GM12891 (cell line): ENCODE measurements at places on chromosomes 3 and 15.

DNA sequence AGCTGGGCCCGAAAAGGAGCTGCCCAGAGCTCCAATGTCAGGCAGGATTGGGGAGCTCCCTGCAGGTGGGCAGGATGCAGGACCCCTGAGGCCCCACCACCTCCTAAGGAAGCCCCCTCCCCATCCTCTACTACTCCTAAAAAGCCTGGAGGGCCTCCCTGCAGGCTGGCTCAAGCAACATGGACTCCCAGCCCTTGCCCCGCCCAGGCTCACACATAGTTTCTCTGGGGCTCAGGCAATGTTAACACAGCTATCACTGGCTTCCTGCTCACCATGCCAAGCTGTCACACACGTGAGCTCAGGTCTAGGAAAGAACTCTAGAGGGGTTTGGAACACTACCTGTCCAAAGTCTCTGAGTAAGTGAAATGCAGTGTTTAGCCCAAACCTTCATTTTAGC, 65.4 kb upstream of the ZNF148 start:
- no peak for DNase-seq

DNA sequence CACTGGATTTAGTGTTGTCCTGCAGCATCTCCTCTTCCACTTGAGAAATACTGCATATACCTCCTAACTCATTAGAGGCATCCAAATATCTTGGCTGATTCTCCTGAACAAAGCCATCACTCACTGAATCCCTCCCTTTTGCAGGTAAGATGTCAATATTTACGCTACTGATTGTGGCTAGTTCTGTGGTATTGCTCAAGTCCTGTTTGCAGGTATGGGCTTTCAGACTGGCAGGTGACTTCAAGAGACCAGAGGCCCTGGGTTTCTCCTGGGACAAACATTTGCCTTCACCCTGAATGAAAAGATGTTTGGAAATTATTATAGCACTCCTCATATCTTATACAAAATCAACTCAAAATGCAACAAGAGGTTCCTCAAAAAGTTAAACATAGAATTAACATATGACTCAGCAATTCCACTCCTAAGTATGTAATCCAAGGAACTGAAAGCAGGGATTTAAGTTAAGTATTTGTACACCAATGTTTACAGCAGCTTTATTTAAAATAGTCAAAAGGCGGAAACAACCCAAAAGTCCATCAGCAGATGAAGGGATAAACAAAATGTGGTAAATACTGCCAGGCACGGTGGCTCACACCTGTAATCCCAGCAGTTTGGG, 18.6 kb downstream of the NEK4 start:
- no peak for DNase-seq

GRCh38 chr3:177411201-177411600, 213.9 kb upstream of the TBL1XR1 start:
- DNase-seq: no peak

DNA sequence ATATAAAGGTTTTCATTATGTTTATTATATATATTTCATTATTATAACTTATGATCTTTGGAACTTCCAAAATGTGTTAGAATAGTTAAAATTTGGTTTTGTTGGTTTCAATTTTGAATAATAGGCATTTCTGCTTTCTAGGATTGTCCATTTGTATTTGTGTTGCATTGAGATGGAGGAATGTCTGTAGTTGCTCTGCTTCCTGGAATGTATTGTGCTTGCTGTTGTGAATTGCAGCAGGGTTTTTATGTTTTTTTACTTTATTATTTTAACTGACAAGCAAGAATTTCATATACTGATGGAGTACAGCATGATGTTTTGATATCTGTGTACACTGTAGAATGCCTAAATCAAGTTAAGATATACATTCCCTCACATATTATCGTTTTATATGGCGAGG, 247.4 kb downstream of the XXYLT1 start:
- no peak for DNase-seq

DNA sequence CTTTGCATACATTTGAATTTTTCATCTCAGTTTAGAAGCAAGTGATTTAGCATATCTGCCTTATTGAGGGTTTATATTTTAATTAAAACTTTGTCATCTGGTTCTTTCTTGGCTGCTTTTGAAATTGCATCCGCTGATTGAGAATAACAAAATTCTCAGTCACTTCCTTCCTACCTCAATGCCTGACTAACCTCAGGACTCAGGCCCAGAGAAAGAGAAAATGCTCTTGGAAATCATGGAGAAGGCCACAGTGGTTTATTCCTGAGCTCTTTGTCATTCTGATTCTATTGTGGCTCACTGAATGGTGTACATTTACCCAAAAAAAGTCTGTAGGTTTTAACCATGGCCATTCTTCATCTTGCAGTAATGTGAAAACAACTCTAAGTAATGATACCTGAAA, 533.9 kb downstream of the TBL1XR1 start:
- no peak for DNase-seq

DNA sequence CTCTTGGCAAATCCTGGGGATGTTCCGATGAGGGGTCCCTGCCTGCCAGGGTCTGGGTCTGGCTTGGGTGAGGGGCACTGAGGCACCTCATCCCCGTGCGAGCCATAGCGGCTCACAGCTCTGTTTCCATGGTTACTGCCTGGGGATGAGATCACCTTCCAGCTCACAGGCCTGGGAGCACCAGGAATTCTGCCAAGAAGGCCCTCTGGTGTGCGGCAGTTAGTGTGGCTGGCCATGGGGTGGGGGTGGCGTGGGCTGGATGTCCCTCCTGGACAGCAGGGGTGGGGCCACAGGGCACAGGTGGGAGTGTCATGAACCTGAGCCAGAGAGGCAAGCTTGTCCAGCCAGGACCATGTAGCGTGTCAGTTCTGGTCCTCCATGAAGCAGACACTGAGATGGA, 22.1 kb upstream of the PRR23E start:
- DNase-seq: no peak
